Activated T-helper 1 cell treated with anti-CD3 and anti-CD28 coated beads, Interleukin-12 subunit alpha, Interleukin-12 subunit beta, Interleukin-2, Interleukin-4 antibody, amounts not matched to agents 30 ng/mL and 10 ng/mL and 1 ng/mL, durations not matched to agents 14 hours and 24 hours and 36 hours (primary cell): ENCODE measurements at places on chromosomes 1 and 21.
A peak's percentile ranks its signal among the peaks of the same experiment; 100 is the strongest.

DNA sequence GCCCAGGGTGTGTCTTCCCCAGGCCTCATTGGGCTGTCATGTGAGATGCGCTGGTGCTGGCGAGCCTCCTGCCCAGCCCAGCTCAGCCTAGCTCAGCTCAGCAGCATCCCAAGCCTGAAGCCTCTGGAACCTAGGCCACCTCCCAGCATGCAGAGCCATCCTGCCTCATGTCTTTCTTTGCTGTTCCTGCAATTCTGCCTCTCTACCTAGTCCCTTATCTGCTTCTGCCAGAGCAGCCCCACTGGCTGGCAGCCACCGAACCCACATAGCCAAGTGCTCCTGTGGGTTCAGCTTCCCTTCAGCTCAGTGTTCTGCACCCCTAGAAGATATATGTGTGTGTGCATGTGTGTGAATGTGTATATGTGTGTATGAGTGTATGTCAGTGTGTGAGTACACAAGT lies 291.5 kb upstream of the VAMP3 start:
- no peak for DNase-seq
- H3K4me1 ChIP-seq, result no peaks in the 10 kb centered on the region
- H3K27me3 ChIP-seq, result no peaks in the 10 kb centered on the region
- no peak overlapping the region for H3K4me3 ChIP-seq
- H3K36me3 ChIP-seq, result no peaks in the 10 kb centered on the region
- no peak overlapping the region for H3K27ac ChIP-seq

- H3K36me3 ChIP-seq, result peaks cover 13% of the 10 kb centered on the region
- H3K27ac ChIP-seq, result no peak overlapping the region
- H3K27me3 ChIP-seq, result no peaks in the 10 kb centered on the region
- no peak overlapping the region for H3K4me3 ChIP-seq
Measured at GRCh38 chr1:41151846-41152245, 90.3 kb downstream of the SCMH1 start.

GRCh38 chr1:37752583-37753471 lies 12.1 kb downstream of the EPHA10 start:
- no peaks in the 10 kb centered on the region for H3K36me3 ChIP-seq
- H3K27me3 ChIP-seq, result peaks cover 37% of the 10 kb centered on the region
- peaks cover 8% of the 10 kb centered on the region for H3K4me1 ChIP-seq
- H3K27ac ChIP-seq, result no peak overlapping the region
- H3K4me3 ChIP-seq, result peak overlapping the region; percentile 68
- DNase-seq, result no peak

DNA sequence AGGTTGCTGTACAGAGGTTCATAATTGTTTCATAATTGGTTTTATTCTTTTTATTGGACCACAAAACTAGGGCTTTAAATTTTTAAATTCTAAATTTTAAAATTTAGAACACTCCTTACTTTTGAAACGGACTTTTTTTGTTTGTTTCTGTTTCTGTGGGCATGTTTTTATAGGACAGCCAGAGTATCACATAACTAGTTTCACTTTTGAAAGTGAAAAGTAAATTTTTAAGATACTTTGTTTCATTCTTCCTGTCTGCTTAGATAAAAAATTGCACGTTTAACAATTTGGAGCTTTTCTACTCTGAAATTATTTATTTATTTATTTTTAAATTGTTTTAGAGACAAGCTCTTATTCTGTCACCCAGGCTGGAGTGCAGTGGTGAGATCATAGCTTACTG lies 29.7 kb downstream of the MDM4 start:
- no peak for DNase-seq
- peak overlapping the region; percentile 60 for H3K4me3 ChIP-seq
- H3K36me3 ChIP-seq, result peaks cover 86% of the 10 kb centered on the region
- peak overlapping the region; percentile 77 for H3K27ac ChIP-seq
- H3K4me1 ChIP-seq, result peaks cover 57% of the 10 kb centered on the region
- no peaks in the 10 kb centered on the region for H3K27me3 ChIP-seq

- no peak overlapping the region for H3K27ac ChIP-seq
- H3K4me1 ChIP-seq, result no peaks in the 10 kb centered on the region
Measured at GRCh38 chr1:79302380-79302930, 295.9 kb upstream of the ADGRL4 start.
